ENCODE measurements at places on chromosomes 12 and 14. TPM values are rescaled to one million over a fixed set of nuclear protein-coding genes. Genes with fewer than 3 reads are reported as not detected.

Gene LRFN5
- 1.8 TPM for polyA plus RNA-seq

Gene SVOP
- not detected for polyA plus RNA-seq

DNA sequence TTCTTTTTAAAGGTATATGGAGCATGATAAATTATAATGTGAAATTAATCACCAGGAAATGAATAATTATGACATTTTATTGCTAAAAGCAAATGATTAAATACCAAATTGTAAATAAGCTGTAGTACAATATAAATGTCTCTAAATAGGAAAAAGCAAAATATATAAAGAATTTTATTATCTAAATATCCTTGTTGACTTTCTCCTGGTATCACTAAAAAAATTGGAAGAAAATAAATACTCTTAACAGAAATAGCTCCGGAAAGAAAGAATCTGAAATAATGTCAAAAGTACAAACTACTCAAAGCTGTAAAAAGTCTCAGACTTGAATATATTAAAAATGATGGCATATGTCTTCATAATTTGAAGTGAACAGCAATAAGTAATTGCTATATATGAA is at the start of gene OR11H7:
OR11H7 (plus strand) TSS at position 301 of the 400 bp plus-strand sequence.
- no peak for DNase-seq

DNA sequence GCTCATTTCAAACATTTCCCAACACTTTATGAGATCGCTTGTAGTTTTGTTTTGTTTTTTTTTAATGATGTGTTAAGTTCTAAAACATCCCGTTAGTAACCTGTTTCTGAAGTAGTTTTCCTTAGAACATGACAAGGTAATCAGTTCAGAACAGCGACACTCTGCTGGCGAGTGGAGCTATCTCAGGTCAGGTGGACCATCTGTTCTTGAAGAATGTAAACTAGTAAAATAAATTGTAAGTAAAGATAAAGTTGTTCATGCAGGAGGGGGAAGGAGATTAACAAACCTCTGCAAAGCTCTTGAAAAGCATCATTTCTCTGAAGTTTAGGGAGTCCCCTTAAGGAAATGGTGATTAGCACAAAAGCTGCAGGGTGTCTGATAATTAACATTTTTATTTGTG is 71.9 kb upstream of the DACT1 start:
- DNase-seq = no peak

Gene TMEM52B
- 1.0 TPM for polyA plus RNA-seq

- peak; percentile 82 for DNase-seq
These were observed 60.6 kb downstream of the PTPRB start for GRCh38 chr12:70576341-70577282.

- DNase-seq = peak; percentile 27
These were observed 19.8 kb upstream of the KCNH3 start for GRCh38 chr12:49518914-49519573.

GRCh38 chr12:101795013-101795412 is 35.7 kb downstream of the GNPTAB start:
- DNase-seq = no peak

GRCh38 chr14:87014856-87015255 is 978.1 kb downstream of the GALC start:
- DNase-seq = no peak

Gene ATG14
- polyA plus RNA-seq = 3.3 TPM

- no peak for DNase-seq
These were observed 31.6 kb downstream of the PPP1R36 start for GRCh38 chr14:64581363-64581762.

DNA sequence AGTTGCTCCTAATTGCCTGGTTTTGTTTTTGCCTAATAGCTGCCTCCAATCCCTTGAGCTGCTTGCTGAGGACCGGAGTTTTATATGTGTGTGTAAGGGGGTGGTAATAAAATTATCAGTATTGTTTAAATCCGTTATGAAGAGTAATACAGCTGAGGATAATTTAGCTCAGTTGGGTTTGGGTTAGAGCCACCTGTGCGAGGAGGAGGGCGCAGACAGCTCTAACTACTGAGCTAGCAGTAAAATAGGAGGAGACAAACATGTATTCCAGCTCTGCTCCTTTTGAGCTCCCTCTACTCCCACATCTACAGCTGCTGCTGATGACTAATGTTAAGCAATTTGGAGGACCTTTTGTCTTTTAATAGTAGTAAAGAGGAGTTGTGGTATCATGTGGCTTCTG is 61.5 kb downstream of the SPATS2 start:
- DNase-seq = no peak

- no peak for DNase-seq
These were observed 183.4 kb upstream of the NRXN3 start for GRCh38 chr14:77986773-77987172.

Gene KRT83
- not detected for polyA plus RNA-seq

DNA sequence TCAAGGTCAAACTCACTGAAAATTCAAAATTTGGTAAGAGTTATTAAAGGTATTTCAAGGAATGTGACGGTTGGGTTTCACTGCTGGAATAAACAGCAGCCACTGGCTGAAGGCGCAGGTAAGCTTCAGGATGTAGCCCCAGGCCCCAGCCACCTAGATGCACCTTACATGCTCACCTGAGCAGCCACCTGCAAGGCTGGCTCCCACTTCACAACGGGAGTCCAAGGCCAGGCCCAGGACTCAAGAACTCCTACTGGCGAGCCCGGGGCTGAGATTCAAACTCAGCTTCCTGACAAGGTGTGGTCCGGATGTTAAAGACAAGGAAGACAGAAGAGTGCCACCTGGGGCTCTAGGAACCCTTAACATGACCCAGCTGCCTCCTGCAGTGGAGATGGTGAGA is 78.4 kb downstream of the ITPK1 start:
- no peak for DNase-seq

Gene KIF21A
- 25.0 TPM for polyA plus RNA-seq

GRCh38 chr14:88044776-88045446 is 40.0 kb downstream of the GPR65 start:
- peak; percentile 39 for DNase-seq

GRCh38 chr12:131912518-131913274 is 16.4 kb upstream of the PUS1 start:
- peak; percentile 46 for DNase-seq

Measured in hepatocyte (in vitro differentiated cells).